Stimulated activated CD4-positive, alpha-beta T cell treated with anti-CD3 and anti-CD28 coated beads, Interleukin-15, amount 100 ng/mL, for 48 hours (primary cell): ENCODE measurements at places on chromosomes 5 and 9.

DNA sequence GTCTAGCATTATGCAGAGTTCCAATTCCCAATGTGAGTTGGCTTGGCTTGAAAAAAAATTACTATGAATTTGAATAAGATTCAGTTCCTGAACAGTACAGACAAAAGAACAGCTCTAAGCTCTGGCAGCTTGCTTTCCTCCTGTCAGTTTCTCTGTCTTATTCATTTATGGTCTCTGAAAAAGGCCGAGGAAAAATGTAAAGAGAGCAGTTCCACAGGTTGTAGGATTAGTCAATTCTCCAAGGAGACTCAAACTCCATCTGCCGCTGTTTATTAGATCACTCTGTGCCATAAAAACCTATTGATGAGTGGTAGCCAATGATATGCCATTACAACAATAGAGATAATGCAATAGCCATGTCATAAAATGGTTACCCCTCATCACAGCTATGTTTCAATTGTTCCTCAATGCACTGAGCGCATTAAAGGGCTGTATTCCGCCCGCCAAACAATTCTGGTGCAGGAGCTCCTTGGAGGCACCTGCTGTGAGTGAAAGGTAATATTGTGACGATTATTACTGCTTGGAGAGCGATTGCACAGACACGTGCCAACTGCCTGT, 188.2 kb downstream of the ARRDC3 start:
- DNase-seq: no peak

- DNase-seq: no peak
Measured at GRCh38 chr9:138119202-138120027, 241.8 kb downstream of the CACNA1B start.

DNA sequence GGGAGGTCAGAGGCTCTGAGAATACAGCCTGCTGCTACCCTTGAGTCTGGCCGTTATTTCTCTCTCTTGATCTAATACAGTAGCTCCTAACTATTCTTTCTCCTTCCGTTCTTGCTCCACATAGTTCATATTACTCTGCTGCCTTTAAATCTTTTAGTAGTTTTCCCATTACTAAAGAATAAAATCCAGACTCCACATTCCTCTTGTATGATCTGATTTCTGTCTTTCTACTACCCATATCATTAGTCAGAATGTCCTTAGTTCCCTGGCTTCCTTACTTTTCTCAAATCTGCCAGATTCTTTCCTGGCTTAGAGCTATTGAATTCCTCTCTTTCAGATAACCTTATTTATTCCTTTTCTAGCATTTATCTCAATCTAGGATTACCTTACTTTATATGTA, 40.0 kb downstream of the MARCHF6 start:
- DNase-seq: no peak

DNA sequence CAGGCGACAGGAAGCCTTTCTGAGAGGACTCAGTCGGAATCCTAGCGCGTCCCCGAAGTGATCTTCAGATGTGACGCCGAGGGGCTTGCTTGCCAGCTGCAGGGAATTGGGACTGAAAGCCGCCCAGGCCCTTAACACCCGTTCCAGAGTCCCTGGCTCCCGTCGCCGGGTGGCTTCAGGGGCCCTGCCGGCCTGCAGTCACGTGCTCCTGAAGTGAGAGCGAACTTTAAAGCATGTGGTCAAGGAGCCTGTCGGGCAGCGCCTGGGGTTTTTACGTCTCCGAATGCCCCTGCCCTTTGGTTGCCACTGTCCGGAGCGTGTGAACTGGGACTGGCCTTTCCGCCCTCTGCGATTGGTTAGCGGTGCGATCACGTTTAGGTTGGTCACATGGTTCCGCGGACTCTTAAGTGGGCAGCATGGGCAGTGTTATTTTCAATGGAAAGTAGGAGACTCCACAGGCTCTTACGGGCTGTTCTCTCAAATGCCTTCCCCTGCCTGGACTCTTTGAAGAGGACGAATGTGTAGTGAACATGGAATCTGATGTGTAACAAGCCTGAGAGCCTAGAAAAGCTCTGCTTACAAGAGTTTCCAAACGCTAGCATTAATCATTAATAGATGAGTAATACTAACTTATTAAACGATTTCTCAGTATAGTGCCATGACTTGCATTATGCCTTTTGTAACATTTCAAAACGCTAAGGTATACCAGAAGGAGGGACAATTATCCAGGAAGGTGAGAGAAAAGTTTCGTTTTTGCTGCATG, 1.9 kb downstream of the VLDLR start:
- DNase-seq: no peak

DNA sequence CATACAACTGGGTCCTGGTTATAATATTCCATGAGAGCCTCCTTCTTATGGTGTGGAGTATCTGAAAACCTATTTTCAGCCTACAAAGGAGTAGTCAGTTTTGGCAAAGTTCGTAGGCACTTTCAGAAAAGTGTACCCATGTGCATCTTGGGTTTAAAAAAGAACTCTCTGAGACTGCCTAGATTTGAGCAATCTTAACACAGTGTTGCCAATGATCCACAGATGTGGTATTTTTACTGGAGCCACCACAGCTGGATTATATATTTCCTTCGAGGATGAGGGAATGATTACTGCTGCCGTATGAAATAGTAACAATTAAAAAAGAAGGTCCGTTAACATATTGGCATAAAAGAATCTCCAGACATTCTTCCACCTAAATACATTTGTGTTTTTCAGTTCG, 1.1 kb downstream of the PALM2AKAP2 start:
- no peak for DNase-seq

DNA sequence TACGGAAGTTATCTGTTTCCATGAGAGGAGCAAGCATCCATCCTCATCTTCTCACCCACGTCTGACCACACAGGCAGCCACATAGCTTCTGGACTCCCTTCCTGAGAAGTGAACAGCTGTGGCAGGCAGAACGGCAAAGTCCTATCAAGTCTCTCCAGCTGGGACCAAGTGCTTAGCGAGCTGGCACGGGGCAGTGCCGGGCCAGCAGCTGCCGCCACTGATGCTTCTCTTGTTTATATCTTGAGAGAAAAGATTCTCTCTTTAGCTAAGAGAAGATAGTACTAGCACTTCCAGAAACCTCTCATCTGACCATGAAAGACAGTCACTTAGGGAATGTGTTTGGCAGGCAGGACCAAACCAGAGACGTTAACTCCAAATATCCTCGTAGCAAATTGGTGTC, 37.2 kb downstream of the PLAC8L1 start:
- no peak for DNase-seq
